Astrocyte (in vitro differentiated cells and primary cell): ENCODE measurements at places on chromosomes 11 and 22. TPM values are rescaled to one million over a fixed set of nuclear protein-coding genes. Genes with fewer than 3 reads are reported as not detected.

The OR56B1 gene
- not detected in 2 replicates for total RNA-seq

The LUZP2 gene
- 1.8 and 2.3 TPM in 2 replicates for total RNA-seq

The GRM5 gene
- total RNA-seq = 0.30 and 0.70 TPM in 2 replicates

The DEPDC5 gene
- total RNA-seq = 13.0 and 16.2 TPM in 2 replicates

The CBX6 gene
- total RNA-seq = 34.9 and 38.9 TPM in 2 replicates

The CARD10 gene
- 19.7 and 22.6 TPM in 2 replicates for total RNA-seq

The LRRN4CL gene
- 0.17 and 0.43 TPM in 2 replicates for total RNA-seq
